Stimulated activated naive B cell treated with anti-CD40 and anti-IgM and Interleukin-4, amounts not matched to agents 10 μg/mL and 1 μg/mL and 100 μg/mL, for 72 hours (primary cell): ENCODE measurements at places on chromosomes 3 and 15.
A peak's percentile ranks its signal among the peaks of the same experiment; 100 is the strongest.

- no peaks in the 10 kb centered on the region for H3K36me3 ChIP-seq
- DNase-seq = peak; percentile 40
- H3K27ac ChIP-seq = no peak overlapping the region
- peaks cover 13% of the 10 kb centered on the region for H3K27me3 ChIP-seq
- H3K4me3 ChIP-seq = no peak overlapping the region
- H3K4me1 ChIP-seq = peaks cover 3% of the 10 kb centered on the region
Measured at GRCh38 chr3:64533617-64534317, 154.0 kb downstream of the ADAMTS9 start.

GRCh38 chr3:194659778-194660177 is 12.2 kb downstream of the LSG1 start:
- no peak overlapping the region for H3K4me3 ChIP-seq
- peaks cover 43% of the 10 kb centered on the region for H3K36me3 ChIP-seq
- no peaks in the 10 kb centered on the region for H3K27me3 ChIP-seq
- H3K4me1 ChIP-seq = peaks cover 5% of the 10 kb centered on the region

- H3K4me1 ChIP-seq = peaks cover 22% of the 10 kb centered on the region
- H3K27ac ChIP-seq = no peak overlapping the region
- no peaks in the 10 kb centered on the region for H3K36me3 ChIP-seq
- H3K27me3 ChIP-seq = peaks cover 63% of the 10 kb centered on the region
- no peak for DNase-seq
Measured at GRCh38 chr15:101490922-101491733, 1.6 kb upstream of the PCSK6 start.

DNA sequence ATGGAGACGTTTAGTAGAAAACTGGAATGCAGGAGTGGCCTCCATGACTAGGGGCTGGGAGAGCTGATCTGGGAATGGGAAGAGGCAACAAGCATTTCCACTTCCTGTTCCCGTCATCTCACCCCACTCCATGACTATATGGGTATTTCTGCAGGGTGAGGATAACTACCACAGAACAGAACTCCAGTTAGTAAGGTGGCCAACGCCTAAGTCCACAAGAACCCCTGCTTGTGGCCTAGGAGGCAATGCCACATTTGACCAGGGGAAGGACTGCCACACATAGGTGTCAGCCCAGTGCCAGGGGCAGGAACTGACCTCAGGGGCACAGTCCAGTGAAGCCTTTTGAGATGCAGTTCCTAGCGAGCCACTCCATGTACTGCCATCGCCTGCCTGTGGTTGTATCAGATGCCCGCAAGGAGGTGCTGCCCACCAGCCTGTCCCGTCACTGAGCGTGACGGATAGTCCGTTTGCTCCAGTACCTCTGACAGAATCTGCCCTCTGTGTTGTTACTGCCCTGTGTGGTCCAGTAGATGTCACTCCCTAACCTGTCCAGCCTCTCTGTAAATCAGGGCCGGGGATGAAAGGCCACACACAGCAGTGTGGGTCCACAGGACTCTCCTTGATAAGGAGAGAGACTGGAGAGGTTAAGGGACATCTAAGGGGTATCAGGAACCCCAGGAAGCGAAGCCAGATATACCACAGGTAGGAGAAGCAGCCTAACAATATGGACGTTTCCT is 3.5 kb upstream of the MTFMT start:
- H3K27ac ChIP-seq = no peak overlapping the region
- peaks cover 9% of the 10 kb centered on the region for H3K27me3 ChIP-seq
- H3K4me1 ChIP-seq = peaks cover 13% of the 10 kb centered on the region

DNA sequence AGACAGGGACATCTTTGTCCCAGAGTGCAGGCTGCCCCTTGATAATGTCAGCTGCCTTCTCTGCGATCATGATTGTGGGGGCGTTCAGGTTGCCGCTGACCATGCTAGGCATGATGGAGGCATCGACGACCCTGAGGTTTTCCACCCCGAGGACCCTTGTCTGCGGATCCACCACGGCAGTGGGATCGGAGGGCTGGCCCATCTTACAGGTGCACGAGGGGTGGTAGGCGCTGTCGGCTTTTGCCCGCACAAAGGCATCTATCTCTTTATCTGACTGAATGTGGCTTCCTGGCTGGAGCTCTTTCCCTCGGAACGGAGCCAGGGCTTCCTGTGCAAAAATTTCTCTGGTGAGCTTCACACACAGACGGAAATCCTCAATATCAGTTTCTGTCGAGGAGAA is 28.4 kb downstream of the CHDH start:
- H3K4me3 ChIP-seq = no peak overlapping the region
- peak overlapping the region; percentile 51 for H3K27ac ChIP-seq
- H3K36me3 ChIP-seq = peaks cover 63% of the 10 kb centered on the region

DNA sequence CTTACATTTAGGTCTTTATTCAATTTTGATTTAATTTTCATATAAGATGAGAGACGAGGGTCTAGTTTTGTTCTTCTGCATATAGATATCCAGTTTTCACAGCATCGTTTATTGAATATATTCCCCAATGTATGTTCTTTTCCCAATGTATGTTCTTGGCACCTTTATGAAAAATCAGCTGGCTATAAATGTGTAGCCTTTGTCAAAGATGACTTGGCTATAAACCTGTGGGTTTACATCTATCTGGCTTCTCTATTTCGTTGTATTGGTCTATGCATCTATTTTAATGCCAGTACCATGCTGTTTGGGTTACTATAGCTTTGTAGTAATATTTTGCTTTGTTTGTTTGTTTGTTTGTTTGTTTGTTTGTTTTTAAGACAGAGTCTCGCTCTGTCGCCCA is 11.7 kb upstream of the IREB2 start:
- no peaks in the 10 kb centered on the region for H3K36me3 ChIP-seq
- DNase-seq = no peak
- peaks cover 35% of the 10 kb centered on the region for H3K27me3 ChIP-seq

- H3K4me3 ChIP-seq = no peak overlapping the region
- peak overlapping the region; percentile 9 for H3K27ac ChIP-seq
- H3K4me1 ChIP-seq = peaks cover 28% of the 10 kb centered on the region
- H3K27me3 ChIP-seq = peaks cover 7% of the 10 kb centered on the region
- DNase-seq = no peak
Measured at GRCh38 chr3:125104639-125105038, 48.8 kb upstream of the HEG1 start.

- DNase-seq = no peak
- H3K4me1 ChIP-seq = no peaks in the 10 kb centered on the region
- H3K4me3 ChIP-seq = no peak overlapping the region
- no peaks in the 10 kb centered on the region for H3K27me3 ChIP-seq
Measured at GRCh38 chr3:111246967-111247760, 175.5 kb downstream of the NECTIN3 start.

- DNase-seq = no peak
- no peaks in the 10 kb centered on the region for H3K27me3 ChIP-seq
- no peak overlapping the region for H3K27ac ChIP-seq
- no peak overlapping the region for H3K4me3 ChIP-seq
Measured at GRCh38 chr3:194439881-194440550, 41.0 kb upstream of the GP5 start.

DNA sequence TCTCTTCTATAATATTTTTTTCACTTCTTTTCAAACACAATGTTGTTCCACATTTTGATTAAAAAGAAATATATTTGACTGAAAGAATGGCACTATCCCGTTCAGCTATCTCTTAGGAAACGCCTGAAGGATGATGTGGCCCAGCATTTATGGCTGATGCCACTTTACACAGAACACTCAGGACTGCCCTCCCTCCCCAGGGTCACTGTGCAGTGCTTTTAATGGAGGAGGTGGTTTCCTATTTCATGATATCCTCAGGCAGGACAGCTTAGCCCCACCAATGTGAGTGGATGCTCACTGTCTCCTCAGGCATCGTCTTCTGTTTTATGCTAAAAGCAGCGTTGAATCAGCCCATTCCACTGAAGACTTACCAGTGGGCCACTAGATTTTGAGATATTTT is 135.9 kb downstream of the KCNAB1 start:
- no peak overlapping the region for H3K4me3 ChIP-seq
- no peak overlapping the region for H3K27ac ChIP-seq
- no peaks in the 10 kb centered on the region for H3K36me3 ChIP-seq
- H3K4me1 ChIP-seq = no peaks in the 10 kb centered on the region

DNA sequence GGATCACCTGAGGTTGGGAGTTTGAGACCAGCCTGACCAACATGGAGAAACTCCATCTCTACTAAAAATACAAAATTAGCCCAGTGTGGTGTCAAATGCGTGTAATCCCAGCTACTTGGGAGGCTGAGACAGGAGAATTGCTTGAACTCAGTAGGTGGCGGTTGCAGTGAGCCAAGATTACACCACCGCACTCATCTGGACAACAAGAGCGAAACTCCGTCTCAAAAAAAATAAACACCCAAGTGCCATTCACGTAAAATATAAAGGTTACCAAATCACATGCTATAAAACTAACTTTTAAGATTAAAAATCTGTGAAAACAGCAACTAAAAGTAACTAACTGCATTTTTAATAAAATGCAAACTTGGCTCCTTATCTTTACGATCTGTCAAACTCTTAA is 8.9 kb downstream of the TRIM59 start:
- DNase-seq = no peak
- no peak overlapping the region for H3K4me3 ChIP-seq
- no peaks in the 10 kb centered on the region for H3K27me3 ChIP-seq
- H3K4me1 ChIP-seq = peaks cover 4% of the 10 kb centered on the region
- H3K36me3 ChIP-seq = peaks cover 56% of the 10 kb centered on the region
- no peak overlapping the region for H3K27ac ChIP-seq

DNA sequence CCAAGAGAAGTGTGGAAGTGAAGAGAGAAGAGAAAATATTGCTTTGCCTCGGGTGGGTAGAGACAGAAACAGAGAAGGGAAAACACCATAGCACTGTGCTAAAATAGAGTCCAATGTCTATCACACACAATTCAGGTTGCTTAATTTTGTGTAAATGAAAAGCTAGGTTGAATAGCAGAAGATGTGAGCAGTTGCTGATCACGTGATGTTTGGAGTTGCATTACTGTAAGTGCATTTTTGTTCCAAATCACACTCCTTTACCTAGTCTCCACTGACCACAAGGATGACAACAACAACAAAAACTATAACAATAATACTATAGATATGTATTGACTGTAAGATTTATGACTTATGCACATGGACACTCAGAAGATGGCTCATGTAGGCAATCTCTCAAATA is 683.2 kb downstream of the AGBL1 start:
- no peak for DNase-seq
- no peaks in the 10 kb centered on the region for H3K4me1 ChIP-seq
- no peak overlapping the region for H3K4me3 ChIP-seq
- H3K27ac ChIP-seq = no peak overlapping the region
- no peaks in the 10 kb centered on the region for H3K36me3 ChIP-seq

DNA sequence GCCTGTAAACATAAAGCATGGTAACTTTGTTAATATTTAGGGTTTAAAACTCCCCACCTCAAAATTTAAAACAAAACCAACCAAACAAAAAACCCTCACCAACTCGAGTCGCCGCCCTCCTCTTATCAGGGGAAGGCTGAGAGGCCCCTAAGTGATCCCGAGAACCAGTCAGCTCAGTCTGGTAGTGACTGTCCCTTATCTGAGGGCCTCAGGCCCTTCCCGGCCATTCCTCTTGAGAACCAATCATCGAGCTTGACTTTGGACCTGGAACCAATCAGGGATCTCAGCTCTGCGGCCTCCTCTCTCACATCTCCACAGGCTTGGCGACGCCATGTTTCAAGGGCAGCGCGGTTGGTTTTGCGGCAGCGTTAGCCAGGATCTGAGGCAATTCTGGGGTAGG is at the start of gene TERB2:
Gene TERB2, plus strand, starts transcription at position 300 of the 400 bp plus-strand sequence. Its CDS starts 32 bp downstream, at position 332.
- no peak within 1 kb of the TSS for H3K27ac ChIP-seq
- no peak for DNase-seq
- H3K27me3 ChIP-seq = peaks cover 8% of the 10 kb centered on the region
- no peaks in the 10 kb centered on the region for H3K4me1 ChIP-seq
- H3K4me3 ChIP-seq = no peak within 1 kb of the TSS
- H3K36me3 ChIP-seq = no peaks in the 10 kb centered on the region

DNA sequence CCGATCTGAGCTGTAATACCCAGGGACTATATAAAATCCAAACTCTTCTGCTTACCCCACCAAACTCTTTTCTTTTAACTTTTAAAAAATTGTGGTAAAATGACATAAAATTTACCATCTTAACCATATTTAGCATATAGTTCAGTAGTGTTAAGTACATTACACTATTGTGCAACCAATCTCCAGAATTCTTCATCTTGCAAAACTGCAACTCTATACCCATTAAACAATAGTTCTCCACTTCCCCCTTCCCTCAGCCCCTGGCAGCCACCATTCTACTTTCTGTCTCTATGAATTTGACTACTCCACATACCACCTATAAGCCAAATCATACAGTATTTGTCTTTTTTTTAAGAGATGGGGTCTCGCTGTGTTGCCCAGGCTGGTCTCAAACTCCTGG is 38.7 kb downstream of the SENP8 start:
- no peaks in the 10 kb centered on the region for H3K36me3 ChIP-seq
- no peak overlapping the region for H3K27ac ChIP-seq
- no peak overlapping the region for H3K4me3 ChIP-seq
- no peak for DNase-seq
- H3K4me1 ChIP-seq = peaks cover 11% of the 10 kb centered on the region
- peaks cover 5% of the 10 kb centered on the region for H3K27me3 ChIP-seq

GRCh38 chr3:9108876-9109567 is 140.4 kb downstream of the SRGAP3 start:
- H3K4me1 ChIP-seq = no peaks in the 10 kb centered on the region
- H3K27me3 ChIP-seq = no peaks in the 10 kb centered on the region
- no peak for DNase-seq
- no peak overlapping the region for H3K27ac ChIP-seq
- no peaks in the 10 kb centered on the region for H3K36me3 ChIP-seq

GRCh38 chr15:100565591-100565990 is 36.4 kb downstream of the LINS1 start:
- H3K27ac ChIP-seq = no peak overlapping the region
- H3K4me3 ChIP-seq = no peak overlapping the region
- no peaks in the 10 kb centered on the region for H3K4me1 ChIP-seq
- no peaks in the 10 kb centered on the region for H3K27me3 ChIP-seq

DNA sequence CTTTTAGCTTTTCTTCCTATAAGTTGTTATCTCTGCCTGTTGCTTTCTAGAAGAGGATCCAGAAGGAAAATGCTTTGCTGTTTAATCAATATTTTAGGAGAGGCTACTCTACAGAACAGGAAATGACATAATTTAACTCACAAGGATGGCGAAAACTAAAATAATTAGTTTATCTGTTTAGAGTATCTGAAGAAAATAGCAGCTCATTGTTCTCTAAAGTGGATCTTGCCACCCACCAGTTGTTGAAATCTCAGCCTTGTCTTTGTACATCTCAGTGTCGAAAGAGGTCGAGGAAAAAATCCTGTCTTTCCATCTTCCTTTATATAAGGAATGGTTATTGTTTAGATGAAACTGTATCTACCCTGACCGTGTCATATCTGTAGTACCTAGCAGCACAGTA is 126.6 kb downstream of the ZNF609 start:
- no peak for DNase-seq
- peaks cover 12% of the 10 kb centered on the region for H3K36me3 ChIP-seq
- H3K4me3 ChIP-seq = no peak overlapping the region
- no peaks in the 10 kb centered on the region for H3K27me3 ChIP-seq
- H3K27ac ChIP-seq = no peak overlapping the region

GRCh38 chr15:55589287-55589686 is 1.1 kb upstream of the PYGO1 start:
- H3K4me3 ChIP-seq = peak overlapping the region; percentile 62
- H3K4me1 ChIP-seq = no peaks in the 10 kb centered on the region
- DNase-seq = no peak
- no peaks in the 10 kb centered on the region for H3K36me3 ChIP-seq
- H3K27ac ChIP-seq = no peak overlapping the region
